DMS79 (cell line): ENCODE measurements at places on chromosomes 3 and 15.

DNA sequence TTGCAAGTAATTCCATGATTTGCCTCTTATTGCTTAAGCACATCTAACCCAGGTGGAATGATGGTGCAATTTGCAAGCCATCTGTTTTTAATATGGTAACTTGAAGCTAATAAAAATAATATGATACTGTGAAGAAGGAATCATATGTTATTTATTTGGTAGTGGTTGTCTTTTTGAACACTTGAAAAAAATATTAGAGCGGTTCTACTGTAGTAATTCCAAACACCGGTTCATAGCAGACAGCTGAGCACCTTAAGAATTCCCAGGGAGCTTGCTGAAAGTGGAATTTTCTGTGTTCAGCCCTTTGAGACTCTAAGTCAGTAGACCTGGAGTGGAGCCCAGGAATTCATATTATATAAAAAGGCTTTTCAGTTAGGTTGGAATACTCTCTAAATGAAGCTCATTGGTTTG is 687.4 kb downstream of the EDEM1 start:
- no peak for DNase-seq

- no peak for DNase-seq
Measured at GRCh38 chr15:25207369-25207768, 231.5 kb downstream of the UBE3A start.

GRCh38 chr15:65981837-65982626 is 112.7 kb downstream of the RAB11A start:
- DNase-seq, result no peak

DNA sequence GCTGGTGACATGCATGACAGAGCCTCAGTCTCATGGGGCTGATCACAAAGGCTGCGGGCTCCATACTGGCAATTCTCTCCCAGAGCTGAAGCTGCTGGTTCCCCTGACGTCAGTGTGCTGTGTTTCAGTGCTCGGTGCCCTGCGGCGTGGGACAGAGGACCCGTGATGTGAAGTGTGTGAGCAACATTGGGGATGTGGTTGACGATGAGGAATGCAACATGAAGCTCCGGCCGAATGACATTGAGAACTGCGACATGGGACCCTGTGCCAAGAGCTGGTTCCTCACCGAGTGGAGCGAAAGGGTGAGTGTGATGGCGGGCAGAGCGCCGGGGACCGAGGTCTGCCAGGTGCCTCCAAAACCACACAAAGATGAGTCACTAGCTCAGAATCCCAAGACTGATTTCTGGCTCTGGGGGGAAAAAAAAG is 62.0 kb upstream of the NR2E3 start:
- no peak for DNase-seq

GRCh38 chr3:195410546-195410945 is 32.3 kb downstream of the ACAP2 start:
- DNase-seq, result no peak

DNA sequence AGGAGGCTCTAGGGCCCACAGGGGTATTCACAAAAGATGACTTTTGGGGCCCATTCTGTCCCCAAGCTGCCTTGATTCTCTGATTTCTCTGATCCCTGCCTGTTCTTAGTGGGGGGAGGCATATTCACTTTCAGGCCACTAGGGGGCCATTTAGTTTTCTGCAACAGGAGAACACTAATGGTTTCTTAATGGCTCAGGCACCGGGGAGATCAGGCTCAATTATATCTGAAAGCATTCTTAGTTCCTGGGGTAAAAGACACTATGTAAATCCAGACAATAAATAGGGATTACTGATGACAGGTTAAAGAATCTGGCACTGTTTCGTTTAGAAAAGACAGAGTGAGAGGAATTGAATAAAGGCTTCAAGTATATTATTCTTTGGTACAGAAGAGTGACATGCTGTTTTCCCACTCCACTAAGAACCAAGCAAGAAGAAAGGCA is 2.5 kb upstream of the INAFM2 start:
- peak; percentile 24 for DNase-seq

- DNase-seq, result peak; percentile 27
Measured at GRCh38 chr15:57054204-57054750, 135.8 kb downstream of the TCF12 start.

- peak; percentile 62 for DNase-seq
Measured at GRCh38 chr3:122975163-122975923, 52.2 kb downstream of the SEMA5B start.

DNA sequence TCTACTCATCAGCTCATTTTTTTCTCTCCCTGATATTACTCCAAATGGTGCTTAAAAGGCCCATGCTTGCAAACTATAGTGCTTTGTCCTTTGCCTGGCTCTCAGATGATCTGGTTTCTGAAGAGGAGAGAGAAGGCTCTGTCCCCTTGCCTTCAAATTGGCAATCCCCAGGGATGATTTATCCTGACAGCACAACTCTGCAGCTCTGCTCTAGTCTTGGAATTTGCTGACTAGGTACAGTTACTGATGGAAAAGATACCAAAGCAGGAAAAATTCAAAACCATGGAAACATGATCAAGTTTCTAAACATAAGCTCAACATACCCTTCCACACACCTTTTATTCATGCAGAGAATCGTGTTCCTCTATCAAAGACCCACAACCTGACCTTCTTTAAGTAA is 106.7 kb upstream of the CADPS start:
- no peak for DNase-seq

DNA sequence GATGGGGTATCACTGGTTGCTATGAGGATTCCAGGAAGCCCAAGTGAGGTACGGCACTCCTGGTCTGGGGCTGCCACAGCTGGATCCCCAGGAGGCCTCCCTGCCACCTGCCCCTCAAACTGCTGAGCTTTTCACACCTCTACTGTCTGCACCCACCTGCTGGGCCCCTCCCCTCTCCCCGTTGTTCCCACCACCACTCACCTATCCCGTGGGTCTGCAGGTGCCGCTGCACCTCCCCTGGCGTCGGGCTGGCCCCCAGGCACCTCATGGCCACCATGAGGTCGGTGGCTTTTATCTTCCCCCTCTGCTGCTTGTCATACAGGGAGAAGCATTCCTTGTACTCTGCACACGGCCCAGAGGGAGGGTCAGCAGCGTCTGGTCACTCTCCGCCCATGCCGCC is 5.8 kb downstream of the CALML4 start:
- no peak for DNase-seq

DNA sequence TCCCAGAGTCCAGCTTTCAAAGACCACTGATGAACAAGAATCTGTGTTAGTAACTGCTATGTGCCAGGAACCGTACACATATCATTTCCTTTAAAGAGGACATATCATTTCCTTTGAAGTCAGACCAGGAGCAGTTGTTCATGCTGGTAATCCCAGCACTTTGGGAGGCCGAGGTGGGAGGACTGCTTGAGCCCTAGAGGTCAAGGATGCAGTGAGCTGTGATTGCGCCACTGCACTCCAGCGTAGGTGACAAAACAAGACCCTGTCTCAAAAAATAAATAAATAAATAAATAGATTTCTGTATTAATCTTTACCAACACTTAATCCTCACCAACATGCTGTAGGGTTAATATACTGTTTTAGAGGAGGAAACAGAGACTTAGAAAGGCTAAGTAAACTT is 23.9 kb upstream of the CDV3 start:
- DNase-seq, result no peak

DNA sequence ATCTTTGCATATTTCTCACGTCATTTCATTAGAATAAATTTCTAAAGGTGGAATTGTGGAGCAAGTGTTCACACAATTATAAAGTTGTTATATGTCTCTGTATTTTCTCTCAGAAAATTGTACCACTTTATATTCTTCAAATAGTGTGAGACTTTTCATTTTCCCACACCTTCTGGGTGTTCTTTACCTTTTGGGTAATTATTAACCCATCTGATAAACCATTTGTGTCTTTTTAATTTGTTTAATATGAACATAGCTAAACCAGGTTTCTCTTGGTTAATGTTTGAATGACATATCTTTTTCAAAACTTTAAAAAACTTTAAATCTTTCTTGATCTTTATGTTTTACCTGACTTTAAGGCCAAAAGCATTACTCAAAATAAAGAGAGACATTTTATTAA is 40.5 kb downstream of the DZIP3 start:
- DNase-seq, result no peak

DNA sequence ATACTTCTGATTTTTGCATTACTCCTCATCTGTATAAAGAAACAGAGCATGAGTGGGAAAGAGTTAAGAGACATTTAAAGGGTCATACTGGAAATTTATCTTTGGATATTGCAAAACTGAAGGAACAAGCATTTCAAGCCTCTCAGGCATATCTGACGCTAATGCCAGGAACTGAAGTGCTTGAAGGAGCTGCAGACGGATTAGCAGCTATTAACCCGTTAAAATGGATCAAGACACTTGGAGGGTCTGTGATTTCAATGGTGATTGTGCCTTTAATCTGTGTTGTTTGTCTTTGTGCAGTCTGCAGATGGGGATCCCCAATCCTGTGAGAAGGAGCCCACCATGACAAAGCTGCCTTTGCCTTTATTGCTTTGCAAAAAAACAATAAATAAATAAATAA is 202.5 kb upstream of the UBE3A start:
- DNase-seq, result no peak

GRCh38 chr3:44323341-44323955 is 15.1 kb upstream of the TCAIM start:
- DNase-seq, result peak; percentile 2

- DNase-seq, result no peak
Measured at GRCh38 chr3:46883054-46883829, 5.7 kb downstream of the PTH1R start.

GRCh38 chr3:189773056-189773455 is 141.9 kb downstream of the TP63 start:
- no peak for DNase-seq

GRCh38 chr15:51856714-51857380 is 27.4 kb downstream of the TMOD3 start:
- no peak for DNase-seq

GRCh38 chr3:51559961-51560360 is 21.4 kb downstream of the RAD54L2 start:
- no peak for DNase-seq
